ENCODE measurements at places on chromosomes 6 and 20.

GRCh38 chr6:12836009-12836408 lies 119.4 kb downstream of the PHACTR1 start:
- no peak for DNase-seq

GRCh38 chr6:37919417-37920157 lies 100.1 kb downstream of the ZFAND3 start:
- no peak for DNase-seq

GRCh38 chr6:131136021-131136786 lies 937 bp downstream of the AKAP7 start:
- DNase-seq, result no peak

- no peak for DNase-seq
These were observed 96.7 kb upstream of the FAM184A start for GRCh38 chr6:119174879-119175817.

GRCh38 chr6:13195803-13196202 lies 132.5 kb downstream of the TBC1D7 start:
- no peak for DNase-seq

- DNase-seq, result no peak
These were observed 98.5 kb downstream of the ARMC2 start for GRCh38 chr6:108946695-108947094.

DNA sequence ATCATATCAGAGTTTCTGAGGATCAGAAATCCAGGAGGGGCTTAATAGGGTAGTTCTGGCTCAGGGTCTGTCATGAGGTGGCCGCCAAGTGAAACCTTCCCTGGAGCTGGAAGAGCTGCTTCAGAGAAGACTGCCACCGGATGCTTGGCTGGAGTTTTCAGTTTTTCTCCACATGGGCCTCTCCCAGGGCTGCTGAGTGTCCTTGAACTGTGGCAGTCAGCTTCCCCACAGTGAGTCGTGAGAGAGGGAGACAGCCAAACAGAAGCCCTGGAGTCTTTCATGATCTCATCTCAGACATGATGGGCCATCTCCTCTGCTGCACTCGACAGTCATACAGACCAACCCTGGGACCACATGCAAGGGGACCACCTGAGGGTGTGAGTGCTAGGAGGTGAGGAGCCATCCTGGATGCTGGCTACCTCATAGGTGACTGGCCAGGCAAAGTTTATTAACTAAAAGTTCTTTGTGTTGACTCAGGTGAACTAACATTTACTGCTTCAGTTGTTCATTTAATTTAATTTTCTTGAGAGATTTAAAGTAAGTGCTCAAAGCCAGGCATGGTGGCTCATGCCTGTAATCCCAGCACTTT lies 71.5 kb downstream of the SHLD1 start:
- DNase-seq, result no peak

DNA sequence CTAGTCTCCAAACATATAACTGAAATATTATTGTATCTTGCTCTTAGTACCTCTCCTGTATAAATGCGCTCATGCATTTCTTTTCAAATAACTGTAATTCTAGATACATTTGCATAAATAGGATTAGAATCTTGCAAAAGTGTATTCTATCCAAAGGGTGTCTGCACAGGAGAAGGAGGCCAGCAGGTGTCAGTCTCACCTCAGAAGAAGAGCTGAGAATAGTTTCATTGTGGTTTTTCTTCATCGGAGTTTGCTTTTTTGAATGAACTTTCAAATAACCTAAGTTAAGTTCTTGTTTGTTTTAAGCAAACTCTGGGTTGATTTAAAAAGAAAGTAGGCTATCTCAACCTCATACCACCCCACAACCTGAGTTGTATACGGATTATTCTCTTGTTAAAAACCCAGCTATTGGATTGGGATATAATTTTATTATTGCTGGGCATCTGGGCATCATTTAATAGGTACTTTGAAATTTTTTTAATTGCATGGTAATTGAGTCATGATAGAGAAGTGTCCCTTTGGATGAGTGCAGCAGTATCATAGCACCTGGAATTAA lies 125.0 kb upstream of the MLIP start:
- DNase-seq, result peak; percentile 30

GRCh38 chr6:169145991-169146501 lies 107.6 kb downstream of the THBS2 start:
- no peak for DNase-seq

DNA sequence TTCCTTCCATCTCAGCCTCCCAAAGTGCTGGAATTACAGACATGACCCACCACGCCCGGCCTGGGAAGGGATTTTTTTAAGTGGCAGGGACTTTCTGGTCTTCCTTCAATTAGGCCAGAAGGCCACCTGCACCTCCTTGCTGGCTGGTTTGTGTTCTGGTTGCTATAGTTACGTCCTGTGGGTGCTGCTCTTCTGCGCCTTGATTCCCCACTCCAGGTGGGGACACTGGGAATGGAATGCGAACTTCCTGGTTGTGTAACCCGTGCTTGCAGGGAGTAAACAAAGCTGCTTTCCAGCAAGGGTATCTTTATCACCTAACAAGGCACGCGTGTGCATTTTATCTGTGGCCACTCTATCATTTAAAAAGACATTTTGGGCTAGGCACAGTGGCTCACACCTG lies 117.7 kb downstream of the PLEKHG1 start:
- no peak for DNase-seq

GRCh38 chr6:10951675-10952282 lies 64.9 kb downstream of the SYCP2L start:
- DNase-seq, result peak; percentile 28

DNA sequence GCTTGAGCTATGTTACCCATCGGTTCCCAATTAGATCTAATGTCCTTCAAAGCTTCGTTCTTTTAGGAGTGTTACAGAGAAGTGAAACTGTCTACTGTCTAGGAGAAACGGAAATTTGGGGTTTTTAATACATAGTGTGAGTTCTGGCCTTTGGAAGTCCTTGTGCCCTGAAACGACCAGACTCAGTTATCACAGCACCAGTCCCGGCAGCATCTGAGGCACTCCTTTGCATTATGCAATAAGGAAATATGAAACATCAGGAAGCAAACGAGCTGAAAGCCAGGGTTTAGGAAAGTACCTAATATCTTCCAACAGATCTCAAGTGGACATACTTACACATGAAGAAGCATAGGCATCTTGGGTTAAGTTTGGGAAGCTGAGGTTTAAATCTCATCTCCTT lies 61.8 kb upstream of the ADGRF1 start:
- DNase-seq, result no peak

GRCh38 chr20:47544852-47545251 lies 43.2 kb downstream of the NCOA3 start:
- DNase-seq, result no peak

GRCh38 chr6:144559865-144560593 lies 274.9 kb downstream of the UTRN start:
- no peak for DNase-seq

GRCh38 chr6:116329156-116329555 lies 41.6 kb upstream of the DSE start:
- DNase-seq, result no peak

- DNase-seq, result no peak
These were observed 30.5 kb downstream of the NPEPL1 start for GRCh38 chr20:58722877-58723627.

DNA sequence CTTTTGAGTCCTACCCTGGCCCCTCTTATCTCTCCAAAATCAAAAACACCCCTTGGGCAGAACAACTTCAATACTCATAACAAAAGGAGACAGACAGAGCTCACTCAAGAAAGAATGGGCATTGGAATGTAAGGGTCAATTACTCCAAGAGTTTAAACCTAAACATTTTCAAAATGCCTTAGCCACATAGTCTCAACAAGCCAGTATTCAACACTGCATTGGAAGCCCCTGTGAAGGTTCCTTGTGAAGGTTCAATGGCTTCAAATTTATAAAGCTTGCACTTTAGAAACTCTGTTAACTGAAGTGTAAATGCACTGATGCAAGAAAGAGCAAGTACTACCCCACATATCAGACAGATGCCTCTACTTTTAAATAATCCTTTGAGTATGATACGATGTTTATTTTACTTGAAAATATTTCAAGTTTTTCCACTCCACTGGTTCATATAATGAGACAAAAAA lies 139.1 kb upstream of the LAMP5 start:
- no peak for DNase-seq

DNA sequence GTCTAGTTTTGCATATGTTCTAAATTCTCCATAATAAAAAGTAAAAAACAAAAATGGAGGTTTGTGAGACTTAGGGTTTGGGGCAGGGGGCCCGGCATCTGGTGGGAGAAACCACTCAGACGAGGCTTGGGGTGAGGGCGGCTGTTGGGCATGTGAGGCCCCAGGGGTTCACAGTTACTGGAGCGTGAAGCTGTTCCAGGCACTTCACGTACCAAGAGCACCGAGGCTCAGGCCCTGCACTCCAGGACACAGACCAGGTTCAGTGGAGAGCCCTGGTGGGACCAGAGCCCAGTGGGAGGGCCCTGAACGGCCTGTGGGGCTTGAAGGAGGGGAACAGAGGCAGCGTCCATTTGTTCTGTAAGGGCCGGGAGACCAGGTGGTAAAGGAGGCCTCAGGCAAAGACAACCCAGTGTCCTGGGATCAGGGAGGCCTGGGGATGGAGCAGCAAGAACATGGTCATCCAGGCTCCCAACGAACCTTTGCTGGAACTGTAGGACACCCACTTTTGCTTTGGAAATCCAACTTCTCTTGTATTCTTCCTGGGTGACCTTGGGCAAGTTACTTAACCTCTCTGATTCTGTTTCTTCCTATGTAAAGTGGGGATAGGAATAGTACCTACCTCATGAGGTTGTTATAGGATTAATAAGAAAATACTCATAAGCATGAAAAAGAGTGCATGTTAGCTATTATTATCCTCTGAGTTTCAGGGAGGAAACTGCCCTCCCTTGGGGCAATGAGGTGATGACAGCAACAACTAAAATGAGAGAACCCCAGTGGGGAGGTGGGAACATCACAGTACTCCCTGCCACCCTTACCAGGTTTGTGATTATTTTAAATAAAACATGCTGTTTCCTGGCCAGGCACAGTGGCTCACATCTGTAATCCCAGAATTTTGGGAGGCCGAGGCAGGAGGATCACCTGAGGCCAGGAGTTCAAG lies 1.1 kb upstream of the FGD2 start:
- DNase-seq, result no peak

GRCh38 chr6:132764370-132764769 lies 6.7 kb upstream of the VNN2 start:
- DNase-seq, result no peak

DNA sequence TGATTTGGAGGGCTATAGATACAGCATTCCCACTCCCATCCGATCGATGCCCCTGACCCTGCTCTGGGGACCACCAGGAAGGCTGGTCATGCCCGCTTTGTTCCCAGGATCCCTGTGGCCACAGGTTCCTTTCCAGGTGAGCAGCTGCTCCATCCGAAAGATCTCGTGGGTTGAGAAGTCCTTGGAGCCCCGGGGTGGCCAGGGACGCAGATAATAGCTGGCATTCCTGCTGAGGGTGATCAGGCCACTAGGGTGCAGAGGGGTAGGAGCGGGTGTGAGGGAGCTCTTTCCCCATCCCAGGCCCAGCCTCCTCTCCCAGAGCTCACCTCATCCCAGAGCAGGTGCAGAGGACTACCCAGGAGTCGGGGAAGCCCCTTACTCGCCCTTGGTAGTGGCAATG lies 7.4 kb downstream of the ADAM33 start:
- no peak for DNase-seq

DNA sequence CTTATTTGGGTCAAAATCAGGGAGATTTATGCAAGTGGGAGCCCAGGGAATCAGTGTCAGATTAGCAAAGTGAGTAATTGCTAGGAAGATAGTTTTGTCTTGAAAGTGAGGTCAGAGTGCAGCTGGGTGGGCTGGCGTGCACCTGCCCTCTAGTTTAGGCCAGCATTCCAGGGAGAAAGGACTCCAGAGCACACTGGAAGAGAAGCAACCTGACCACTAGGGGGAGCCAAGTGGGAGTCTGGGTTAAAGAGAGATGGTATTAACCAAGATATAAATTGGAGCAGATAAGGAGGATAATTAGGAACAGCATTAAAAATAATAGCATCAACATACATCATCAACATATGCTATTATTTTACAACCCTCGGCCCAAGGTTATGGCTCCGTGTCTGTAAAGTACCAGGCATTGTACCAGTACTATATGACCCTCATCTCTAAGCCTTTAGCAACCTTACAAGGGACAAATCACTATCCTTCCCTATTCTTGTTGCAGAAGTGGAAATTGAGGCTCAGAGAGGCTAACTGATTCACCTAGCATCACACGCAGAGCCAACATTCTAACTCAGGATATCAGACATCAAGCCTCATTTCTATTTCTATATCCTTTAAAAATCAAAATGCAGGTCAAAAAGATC lies 57.8 kb downstream of the SLC2A10 start:
- peak; percentile 39 for DNase-seq

DNA sequence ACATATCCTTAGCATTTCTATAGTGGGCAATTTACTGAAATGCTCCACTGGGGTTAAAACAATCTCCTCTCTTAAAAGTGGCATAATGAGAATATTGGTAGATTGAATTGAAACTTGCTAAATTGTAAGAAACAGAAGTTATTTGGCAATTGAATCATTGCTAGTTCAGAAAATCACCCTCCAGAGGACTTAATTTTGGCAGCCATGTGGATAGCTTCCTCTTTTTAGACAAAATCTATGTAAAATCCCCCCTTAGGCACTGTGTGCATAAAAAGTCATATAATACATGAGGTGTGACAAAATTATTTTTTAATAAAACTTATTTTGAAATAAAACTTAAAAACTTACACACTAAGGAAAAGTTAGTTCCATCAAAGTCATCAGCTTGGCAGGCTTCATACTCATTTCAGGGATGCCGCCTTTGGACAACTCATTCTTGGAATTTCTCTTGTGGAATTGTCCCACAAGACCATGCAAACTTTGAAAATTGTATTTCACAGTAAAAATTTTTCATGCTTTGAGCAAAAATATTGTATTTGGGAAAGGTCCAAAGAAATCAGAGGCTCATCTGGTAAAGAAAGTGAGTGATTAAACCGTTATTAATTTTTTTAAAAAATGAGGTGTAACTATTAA lies 473.0 kb downstream of the BCKDHB start:
- no peak for DNase-seq

- DNase-seq, result no peak
These were observed 538 bp downstream of the FERMT1 start for GRCh38 chr20:6122111-6122872.

- no peak for DNase-seq
These were observed 44.8 kb upstream of the CTAGE9 start for GRCh38 chr6:131755597-131755996.

DNA sequence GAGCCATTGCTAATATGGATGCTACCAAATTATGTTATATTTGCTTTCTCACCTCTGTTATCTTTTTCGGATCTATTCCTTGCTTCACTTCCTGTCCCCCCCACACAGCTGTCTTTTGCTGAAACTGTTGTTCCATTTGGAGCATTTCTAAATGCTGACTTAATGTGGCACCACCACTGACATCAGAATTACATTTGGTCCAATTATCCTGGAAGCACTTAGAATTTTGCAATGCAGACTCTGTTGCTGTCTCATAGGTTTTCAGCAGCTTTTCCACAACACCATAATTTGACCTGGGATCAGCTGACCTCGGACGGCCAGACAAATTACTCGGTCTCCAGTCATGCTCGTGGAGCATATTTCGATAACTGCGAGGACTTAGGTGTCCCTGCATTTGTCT lies 12.8 kb downstream of the KIAA0408 start:
- DNase-seq, result no peak

GRCh38 chr6:53920881-53921280 lies 126.1 kb downstream of the LRRC1 start:
- DNase-seq, result no peak
